ENCODE measurements at places on chromosomes 13 and 19. TPM values are rescaled to one million over a fixed set of nuclear protein-coding genes. Genes with fewer than 3 reads are reported as not detected.

The PLPP2 gene
- 0.37 TPM for total RNA-seq

The ATP7B gene
- total RNA-seq, result 1.4 TPM

The VRK3 gene
- total RNA-seq, result 61.2 TPM

The NKPD1 gene
- 0.09 TPM for total RNA-seq

The CATSPERD gene
- total RNA-seq, result not detected

The ZFP82 gene
- 8.8 TPM for total RNA-seq

The KLK12 gene
- not detected for total RNA-seq

The LRG1 gene
- 0.35 TPM for total RNA-seq
